HS-5 (cell line): ENCODE measurements at places on chromosomes 3 and 15.

DNA sequence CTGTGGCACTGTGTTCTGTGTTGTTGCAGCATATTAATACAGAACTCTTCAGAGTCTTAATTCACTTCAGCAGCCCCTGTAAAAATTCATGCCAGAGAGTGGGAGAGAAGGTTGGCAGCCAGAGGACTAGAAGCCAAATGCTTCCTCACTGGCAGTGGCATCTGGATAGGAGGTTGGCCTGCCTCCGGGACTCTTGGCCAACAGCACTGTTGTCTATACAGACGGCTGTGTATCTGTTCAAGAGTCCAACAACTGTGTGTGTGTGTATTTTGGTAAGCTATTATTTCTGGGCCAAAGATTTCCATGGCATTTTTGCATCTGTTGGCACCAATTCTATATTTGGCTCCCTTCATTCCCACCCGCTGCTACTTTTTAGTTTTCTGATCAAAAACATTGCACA lies 156.0 kb upstream of the SOX2 start:
- DNase-seq, result no peak

GRCh38 chr3:196688349-196688748 lies 23.7 kb downstream of the CEP19 start:
- peak; percentile 54 for DNase-seq

- no peak for DNase-seq
Measured at GRCh38 chr15:51751697-51752683, 593 bp downstream of the TMOD2 start.

DNA sequence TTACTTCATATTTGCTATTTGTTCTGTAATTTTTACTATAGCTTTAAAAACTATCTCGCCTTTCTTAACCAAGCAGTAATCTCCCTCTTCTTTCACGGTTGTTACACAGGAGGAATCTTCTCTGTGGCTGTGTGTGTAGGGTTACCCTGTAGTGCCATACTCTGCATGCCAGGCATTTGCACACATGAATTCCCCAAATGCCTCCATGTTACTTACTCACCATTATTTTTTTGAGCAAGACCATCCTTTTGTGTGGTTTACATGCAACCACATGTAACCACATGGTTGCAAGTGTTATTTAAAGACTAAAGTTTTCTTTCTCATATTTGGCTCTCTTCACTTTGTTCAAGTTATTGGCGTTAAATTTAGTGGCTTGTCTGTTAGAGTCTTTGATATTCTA lies 45.5 kb downstream of the HPS3 start:
- DNase-seq, result no peak

DNA sequence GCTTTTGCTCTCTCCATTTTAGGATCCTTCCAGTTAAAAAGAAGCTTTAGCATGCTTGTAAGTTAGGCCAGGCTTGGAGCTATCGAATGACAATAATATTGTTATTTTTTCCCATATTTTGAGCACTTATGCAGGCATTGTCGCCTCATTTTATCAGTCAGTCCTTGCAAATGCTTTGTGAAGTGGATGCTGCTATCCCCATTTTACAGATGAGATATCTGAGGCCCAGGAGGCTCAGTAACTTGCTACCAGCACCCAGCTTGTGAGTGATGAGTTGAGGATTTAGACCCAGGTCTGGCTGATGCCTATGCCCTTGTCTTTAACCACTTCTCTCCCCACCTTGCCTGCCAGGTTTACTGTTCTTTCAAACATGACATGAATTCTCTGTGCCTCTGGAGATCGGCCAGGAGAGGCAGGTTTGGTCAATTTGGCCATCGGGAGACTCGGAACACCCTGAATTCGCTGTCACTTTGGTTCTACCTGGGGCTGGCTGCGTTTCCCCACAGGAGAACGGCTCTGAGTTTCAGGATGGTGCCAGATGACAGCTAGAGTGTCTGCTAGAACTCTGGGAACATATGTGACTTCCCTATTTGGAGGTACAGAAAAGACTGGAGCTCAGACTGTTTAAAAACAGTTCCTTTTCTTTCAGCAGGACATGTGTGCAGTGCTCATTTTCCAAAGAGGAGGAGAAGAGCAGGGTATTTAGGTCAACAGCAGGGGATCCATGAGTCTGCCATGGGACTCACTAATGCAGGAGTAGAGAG lies 25.5 kb upstream of the ZNF710 start:
- DNase-seq, result no peak

DNA sequence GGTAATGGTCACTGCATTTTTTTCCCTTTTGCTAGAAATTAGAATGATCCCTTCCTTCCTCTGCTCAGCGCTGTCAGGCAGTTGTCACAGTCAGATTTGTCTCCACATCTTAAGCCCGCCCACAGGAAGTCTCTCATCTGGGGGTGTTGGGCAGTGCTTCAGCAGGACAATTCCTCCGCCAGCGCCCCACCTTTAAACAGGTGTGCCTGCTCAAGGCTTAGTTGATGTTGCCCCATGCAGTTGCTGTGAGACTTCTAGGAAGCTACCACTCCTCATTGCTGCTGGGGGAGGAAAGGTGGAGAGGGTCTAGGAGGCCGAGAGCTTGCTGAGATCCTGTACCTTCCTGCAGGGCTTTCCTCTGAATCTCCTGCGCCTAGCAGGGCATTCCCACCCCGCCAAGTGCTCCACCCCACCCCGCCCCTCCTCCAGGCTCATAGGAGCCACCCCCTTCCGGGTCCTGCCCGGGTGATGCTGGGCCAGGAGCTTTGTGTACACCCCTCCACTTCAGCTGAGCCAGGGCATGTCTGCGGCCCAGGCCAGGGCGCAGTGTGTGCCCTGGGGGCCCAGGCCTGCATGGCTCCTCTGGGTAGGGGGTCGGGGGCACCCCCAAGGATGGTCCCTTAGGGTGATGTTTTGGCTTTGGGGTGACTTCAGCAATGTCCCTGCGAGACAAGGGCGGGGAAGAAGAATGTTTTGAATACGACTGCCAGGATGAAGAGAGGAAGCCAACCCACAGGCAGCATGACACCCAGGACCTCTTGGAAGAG lies 68.7 kb downstream of the TRAK1 start:
- no peak for DNase-seq

DNA sequence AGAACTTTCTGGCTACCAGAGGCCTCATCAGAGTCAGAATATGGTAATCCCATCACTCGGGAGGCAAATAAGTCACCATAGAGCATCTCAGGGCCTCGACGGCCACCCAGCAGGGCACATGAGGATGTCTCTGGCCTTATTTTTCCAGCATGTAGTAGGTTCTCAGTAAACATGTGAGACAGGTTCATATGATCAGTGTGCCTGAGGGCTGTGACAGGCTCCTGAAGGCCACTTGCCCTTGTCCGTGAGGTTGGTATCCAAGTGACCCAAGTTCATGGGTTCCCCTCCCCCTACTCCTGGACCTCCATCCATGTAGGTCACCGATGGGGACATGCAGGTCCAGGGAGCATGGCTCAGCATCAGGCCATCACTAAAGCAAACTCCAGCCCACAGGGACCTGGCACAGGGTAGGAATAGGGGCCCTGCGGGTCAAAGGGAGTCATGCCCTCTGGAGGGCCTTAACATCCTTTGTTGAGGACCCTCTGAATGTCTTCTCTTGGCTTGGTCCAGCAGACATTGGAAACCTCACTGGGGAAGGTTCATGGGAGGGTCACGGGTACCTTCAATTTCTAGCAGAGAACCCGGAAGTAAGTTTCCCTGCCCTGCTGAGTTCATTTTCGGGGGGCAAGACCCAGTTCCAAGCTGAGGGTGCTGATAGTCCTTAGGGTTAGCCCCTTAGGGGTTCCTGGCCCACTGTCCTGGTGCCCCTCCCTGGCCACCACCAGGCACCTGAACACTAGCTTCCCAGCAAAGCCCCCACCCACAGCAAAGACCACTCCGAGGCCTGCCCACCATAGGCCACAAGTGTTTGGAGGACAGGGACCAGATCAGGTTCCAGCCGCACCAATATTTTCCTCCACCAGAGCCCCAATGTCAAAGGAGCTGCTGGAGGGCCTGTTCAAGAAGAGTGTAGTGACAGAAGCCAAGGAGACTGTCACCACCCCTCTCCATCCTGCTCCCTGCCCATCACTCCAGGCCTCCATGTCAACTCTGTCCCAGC lies 61.1 kb downstream of the ZNF445 start:
- no peak for DNase-seq

GRCh38 chr3:10162185-10162584 lies 2.5 kb upstream of the IRAK2 start:
- no peak for DNase-seq

GRCh38 chr3:67241084-67241483 lies 243.0 kb downstream of the KBTBD8 start:
- no peak for DNase-seq
